ENCODE measurements at places on chromosomes 16 and 17. TPM values are rescaled to one million over a fixed set of nuclear protein-coding genes. Genes with fewer than 3 reads are reported as not detected.

The TNS4 gene
- not detected for polyA plus RNA-seq

The TBC1D3K gene
- polyA plus RNA-seq, result not detected

The CSH1 gene
- not detected for polyA plus RNA-seq

The MSLN gene
- 1.3 TPM for polyA plus RNA-seq

The OTOA gene
- 0.27 TPM for polyA plus RNA-seq

The SOX8 gene
- 0.27 TPM for polyA plus RNA-seq

The KRT32 gene
- polyA plus RNA-seq, result not detected

The IRX6 gene
- 0.30 TPM for polyA plus RNA-seq

The MYH8 gene
- polyA plus RNA-seq, result not detected

The CASKIN1 gene
- 0.27 TPM for polyA plus RNA-seq

The SLFN14 gene
- polyA plus RNA-seq, result not detected

The SDR42E1 gene
- polyA plus RNA-seq, result 1.6 TPM

The POLR2C gene
- 65.5 TPM for polyA plus RNA-seq

The FGF11 gene
- polyA plus RNA-seq, result not detected

The CCDC78 gene
- 0.95 TPM for polyA plus RNA-seq

- DNase-seq, result no peak
These were observed 15.5 kb downstream of the IQCK start for GRCh38 chr16:19733551-19733950.

DNA sequence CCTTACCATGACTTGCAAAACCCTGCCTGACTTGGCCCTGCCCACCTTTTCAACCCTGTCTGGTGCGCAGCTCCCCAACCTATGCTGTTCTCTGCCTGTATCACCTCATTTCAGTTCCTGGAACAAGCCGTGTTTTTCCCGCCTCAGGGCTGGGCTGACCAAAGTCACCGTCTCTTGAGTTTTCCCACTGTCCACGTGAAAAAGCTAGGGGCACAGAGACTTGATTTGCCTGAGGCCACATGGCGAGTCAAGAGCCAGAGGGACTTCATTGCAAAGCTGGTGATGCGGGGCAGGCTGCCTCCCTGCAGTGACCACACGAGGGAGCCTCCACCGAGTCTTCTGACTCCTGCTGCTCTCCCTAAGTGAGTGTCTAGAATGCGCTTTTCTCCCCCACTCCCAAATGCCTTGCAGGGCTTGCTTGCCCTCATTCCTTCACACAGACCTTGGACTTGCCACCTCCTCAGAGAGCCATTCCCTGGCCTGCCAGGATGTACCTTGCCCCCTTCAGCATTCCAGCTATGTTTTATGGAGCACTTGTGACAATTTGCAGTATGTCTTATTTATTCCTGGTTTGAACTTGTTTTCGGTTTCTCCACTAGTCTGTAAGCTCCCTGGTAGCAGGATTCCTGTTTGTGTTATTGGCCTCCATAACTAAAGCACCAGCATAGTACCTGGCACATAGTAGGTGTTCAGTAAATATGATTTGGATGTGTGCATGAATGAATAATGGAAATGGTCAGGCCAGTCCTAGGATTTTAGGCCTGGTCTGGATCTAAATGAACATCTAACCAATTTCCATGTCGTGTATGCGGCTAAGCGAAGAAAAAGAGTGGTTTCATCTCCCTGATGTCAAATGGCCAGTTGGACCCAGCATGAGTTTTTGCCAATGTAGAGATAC is 252.3 kb downstream of the SNX29 start:
- DNase-seq, result peak; percentile 98

DNA sequence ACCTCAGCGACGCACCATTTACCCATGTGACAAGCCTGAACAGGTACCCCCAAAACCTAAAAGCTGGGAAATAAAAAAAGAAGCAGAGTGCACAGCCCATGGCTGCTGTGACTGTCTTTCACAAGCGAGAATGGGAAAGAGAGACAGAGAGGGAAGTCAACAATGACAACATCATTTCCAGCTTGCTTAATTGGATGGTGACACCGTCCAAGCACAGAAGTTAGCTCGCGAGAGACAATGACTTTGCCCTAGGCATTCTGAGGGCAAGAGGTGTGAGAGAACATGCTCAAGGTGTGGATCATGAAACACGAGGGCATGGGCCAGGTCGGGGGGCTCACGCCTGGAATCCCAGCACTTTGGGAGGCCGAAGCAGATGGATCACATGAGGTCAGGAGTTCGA is 19.3 kb upstream of the NSMCE1 start:
- DNase-seq, result no peak

- peak; percentile 36 for DNase-seq
These were observed 21.6 kb downstream of the POLR3E start for GRCh38 chr16:22318690-22319358.

DNA sequence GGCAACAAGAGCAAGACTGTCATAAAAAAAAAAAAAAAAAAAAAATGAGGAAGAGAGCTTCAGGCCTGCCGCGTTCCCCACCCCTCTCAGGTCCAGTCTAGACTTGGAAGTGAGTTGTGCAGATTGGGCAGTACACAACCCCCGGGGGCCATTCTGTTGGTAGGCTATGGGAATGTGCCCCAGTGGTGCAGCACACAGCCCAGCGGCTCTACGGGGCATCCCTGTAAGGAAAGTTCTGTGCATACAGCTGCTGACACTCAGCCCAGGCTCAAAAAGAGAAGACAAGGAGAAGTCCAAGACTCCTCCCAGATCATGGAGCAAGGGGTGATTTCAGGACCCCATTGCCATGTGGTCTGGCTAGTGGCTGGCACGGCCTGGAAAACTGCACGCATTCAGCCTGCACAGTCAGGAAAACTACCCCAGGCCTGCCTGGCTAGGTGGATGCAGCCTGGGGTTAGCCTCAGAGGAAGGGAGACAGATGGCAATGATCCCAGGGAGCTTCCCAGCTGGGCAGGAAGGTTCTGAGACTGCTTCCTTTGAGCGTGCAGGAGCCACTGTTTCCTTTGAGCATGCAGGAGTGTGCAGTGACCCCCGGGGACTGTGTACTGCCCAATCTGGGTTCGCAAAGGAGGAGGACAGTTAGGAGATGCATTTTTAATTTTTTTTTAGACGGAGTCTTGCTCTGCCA is 44.8 kb downstream of the PECAM1 start:
- no peak for DNase-seq

DNA sequence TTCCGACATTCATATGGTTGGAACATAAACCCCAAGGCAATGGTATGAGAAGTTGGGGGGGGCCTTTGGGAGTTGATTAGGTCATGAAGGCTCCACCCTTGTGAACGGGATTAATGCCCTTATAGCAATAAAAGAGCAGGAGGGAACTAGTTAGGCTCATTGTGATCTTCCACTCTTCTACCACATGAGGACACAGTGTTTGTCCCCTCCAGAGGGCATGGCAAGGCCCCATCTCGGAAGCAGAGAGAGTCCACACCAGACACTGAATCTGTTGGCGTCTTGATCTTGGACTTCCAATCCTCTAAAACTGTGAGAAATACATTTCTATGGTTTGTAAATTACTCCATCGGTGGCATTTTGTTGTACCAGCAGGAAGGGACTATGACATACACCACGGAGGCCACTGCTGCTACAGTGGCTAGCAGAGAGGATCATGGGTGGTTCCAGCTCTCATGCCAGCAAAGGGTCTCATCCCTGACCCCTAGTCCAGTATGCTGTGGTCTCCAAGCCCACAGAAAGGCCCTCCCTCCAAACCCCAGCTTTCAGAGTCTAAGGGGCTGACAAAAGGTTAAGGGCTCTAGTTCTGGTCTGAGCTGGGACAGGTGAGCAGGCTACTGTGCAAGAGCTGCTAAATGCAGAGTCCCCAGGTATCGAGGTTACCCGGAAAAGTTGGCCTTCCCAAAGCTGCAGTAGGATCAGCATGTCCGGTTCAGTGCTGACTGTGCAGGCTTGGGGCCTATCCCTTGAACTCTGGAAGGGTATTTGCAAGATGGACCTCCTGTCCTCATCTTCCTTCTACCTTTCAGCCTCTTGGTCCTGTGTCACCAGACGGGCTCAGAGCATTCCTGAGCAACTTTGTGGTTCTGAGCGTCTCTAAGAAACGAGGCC is 12.2 kb downstream of the CCR7 start:
- no peak for DNase-seq

DNA sequence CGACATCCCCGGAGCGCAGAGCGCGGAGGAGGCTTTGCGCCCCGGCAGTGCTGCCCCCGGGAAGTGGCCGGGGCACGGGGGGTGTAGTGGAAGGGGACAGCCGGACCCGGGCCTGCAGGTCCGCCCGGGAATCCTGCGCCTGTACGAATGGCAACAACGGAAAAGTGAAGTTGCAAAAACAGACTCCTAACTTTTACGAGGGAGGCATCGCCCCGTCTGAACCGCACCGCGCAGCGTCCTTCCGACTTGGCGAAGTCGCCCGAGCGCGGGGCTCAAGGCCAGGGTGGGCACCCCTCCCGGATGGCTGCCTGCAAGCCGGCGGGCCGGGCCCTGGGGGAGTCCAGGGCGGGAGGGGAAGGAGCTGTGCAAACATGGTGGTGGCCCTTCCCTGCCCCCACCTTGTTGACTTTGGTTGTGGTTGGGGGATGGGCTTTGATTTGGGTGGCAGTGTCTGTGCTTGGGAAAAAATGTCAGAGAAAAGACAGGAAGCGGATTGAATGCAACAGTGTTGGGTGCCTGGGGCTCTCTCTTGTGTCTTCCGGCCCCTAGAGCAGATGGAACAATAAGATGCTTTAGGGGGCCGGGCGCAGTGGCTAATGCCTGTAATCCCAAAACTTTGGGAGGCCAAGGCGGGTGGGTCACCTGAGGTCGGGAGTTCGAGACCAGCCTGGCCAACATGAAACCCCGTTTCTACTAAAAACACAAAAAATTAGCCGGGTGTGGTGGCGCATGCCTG is 675 bp downstream of the RNF213 start:
- peak; percentile 70 for DNase-seq

- peak; percentile 94 for DNase-seq
These were observed at the start of gene TPPP3 for GRCh38 chr16:67393111-67393787. Gene TPPP3 (minus strand): TSS chr16:67393498. CDS start chr16:67391111, 2,387 bp downstream.

- no peak for DNase-seq
These were observed 18.8 kb downstream of the PDZD9 start for GRCh38 chr16:21982108-21982507.

DNA sequence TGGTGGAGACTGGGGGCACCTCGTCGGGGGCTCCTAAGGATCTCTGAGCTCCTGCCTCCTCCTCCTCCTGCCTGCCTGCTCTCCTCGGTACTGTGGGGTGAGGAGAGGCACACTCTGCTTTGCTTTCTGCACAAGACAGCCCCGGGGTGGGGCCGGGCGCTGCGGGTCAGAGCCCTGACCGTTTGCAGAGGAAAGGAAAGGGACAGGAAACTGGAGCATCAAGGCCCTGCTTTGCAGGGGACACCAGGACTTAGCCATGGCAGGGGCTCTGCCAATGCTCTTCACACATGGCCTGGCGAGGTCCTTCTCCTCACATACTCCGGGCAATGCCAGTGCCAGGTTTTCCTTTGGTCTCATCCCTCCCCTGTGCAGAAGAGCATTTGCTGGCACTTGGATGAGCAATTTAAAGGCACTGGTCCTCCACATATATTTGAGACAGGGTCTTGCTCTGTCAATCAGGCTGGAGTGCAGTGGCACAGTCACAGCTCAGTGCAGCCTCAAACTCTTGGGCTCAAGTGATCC is 23.8 kb upstream of the DOC2B start:
- no peak for DNase-seq

- DNase-seq, result no peak
These were observed 365.6 kb downstream of the SLC39A11 start for GRCh38 chr17:72726936-72727335.

- peak; percentile 36 for DNase-seq
These were observed 25.5 kb downstream of the RAB11FIP3 start for GRCh38 chr16:450785-451512.

- no peak for DNase-seq
These were observed 14.0 kb downstream of the GDE1 start for GRCh38 chr16:19507867-19508266.

DNA sequence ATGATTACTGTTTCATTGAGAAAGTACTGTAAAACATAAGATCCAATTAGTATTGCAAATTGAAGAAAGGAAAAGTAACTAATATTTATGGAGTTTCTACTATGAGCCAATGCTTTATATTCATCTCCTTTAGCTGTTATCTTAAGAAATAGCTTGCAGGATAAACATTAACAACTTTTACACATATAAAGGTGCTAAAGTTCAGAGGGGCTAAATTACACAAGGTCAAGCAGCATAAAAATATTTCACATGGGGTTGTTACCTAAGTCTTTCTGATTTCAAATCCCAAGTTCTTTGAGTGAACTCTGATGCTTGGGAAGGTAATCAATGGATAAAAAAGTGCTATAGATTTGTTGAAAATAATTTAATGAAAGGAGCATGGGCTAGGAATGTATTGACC is 765.5 kb downstream of the CDH8 start:
- DNase-seq, result no peak
